ENCODE measurements at places on chromosomes 4 and X. TPM values are rescaled to one million over a fixed set of nuclear protein-coding genes. Genes with fewer than 3 reads are reported as not detected.

BST1 gene
- 5.3 TPM for total RNA-seq

FAT4 gene
- 37.5 TPM for total RNA-seq

PAK3 gene
- 0.56 TPM for total RNA-seq

F8A3 gene
- 0.18 TPM for total RNA-seq

SHROOM4 gene
- 2.2 TPM for total RNA-seq

FAM90A26 gene
- not detected for total RNA-seq

FGFBP1 gene
- total RNA-seq = not detected

Measured in IMR-90 (cell line).